Karpas-422 (cell line): ENCODE measurements at places on chromosomes 11 and 22. TPM values are rescaled to one million over a fixed set of nuclear protein-coding genes. Genes with fewer than 3 reads are reported as not detected.

SPDYC gene
- total RNA-seq, result not detected in 2 replicates

ABTB2 gene
- not detected in 2 replicates for total RNA-seq

ELFN2 gene
- total RNA-seq, result not detected in 2 replicates

XNDC1N gene
- total RNA-seq, result 10.9 and 11.6 TPM in 2 replicates

NOX4 gene
- total RNA-seq, result not detected in 2 replicates

TSG101 gene
- total RNA-seq, result 54.2 and 105 TPM in 2 replicates

ANKK1 gene
- 0.32 and 0.67 TPM in 2 replicates for total RNA-seq

PIWIL4 gene
- 0.30 TPM in 1 of 2 replicates, not detected in the other for total RNA-seq

P2RY2 gene
- total RNA-seq, result not detected in 2 replicates

OR52A5 gene
- not detected in 2 replicates for total RNA-seq

APOL4 gene
- total RNA-seq, result not detected in 2 replicates

POU2AF3 gene
- total RNA-seq, result not detected in 2 replicates

CRYBB2 gene
- not detected in 2 replicates for total RNA-seq

DDI1 gene
- total RNA-seq, result not detected in 2 replicates

NXPE2 gene
- not detected in 2 replicates for total RNA-seq

CPSF7 gene
- 50.0 and 64.1 TPM in 2 replicates for total RNA-seq

TRIM49D2 gene
- total RNA-seq, result not detected in 2 replicates

GRIA4 gene
- total RNA-seq, result 0.19 TPM in 1 of 2 replicates, not detected in the other

SCO2 gene
- 1.1 and 14.2 TPM in 2 replicates for total RNA-seq

GRCh38 chr22:19918332-19919106 lies 23.1 kb upstream of the COMT start:
- DNase-seq, result no peak

GRCh38 chr11:117874910-117875381 lies 1.5 kb downstream of the FXYD6 start:
- DNase-seq, result no peak

- DNase-seq, result no peak
Observed at GRCh38 chr11:93059117-93059957, 89.9 kb downstream of the MTNR1B start.

GRCh38 chr11:12120031-12121008 lies 9.9 kb downstream of the MICAL2 start:
- DNase-seq, result no peak

GRCh38 chr11:6824136-6824823 lies 21.2 kb upstream of the OR10A5 start:
- no peak for DNase-seq

DNA sequence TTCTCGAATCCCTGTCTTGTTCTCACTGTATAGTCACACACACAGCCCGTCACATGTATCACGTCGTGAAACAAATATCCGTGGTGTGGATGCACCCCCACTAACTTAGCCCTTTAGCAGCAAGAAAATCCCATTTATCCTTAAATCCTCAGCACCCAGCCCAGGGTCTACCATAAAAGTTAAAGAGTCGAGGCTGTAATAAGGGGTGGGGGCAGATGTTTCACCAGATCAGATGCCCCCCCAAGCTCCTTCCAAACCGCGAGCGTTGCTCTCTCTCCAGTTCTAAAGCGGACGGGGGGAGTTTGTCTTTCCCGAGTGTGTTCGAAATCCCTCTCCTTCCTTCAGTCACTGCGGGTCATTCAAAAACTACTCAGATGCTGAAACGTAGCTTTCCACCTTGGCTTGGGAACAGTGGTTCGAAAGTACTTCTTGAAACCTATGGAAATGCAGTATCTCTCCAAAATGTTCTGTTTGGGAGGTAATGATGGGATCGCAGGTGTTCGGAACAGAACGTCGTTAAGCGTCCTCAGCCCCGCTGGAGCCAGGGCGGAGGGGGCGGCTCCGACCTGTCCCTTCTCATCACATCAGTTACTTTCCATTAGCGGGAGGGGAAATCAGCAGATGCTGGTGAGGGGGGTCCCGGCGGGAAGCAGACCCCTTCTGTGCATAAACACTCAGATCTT lies 156.2 kb downstream of the BRD1 start:
- no peak for DNase-seq

- DNase-seq, result no peak
Observed at GRCh38 chr22:39690881-39691605, 120.5 kb downstream of the CACNA1I start.

- DNase-seq, result peak; percentile 49
Observed at GRCh38 chr22:40347300-40347699, 1.0 kb downstream of the ADSL start.

GRCh38 chr11:91248199-91248807 lies 976.3 kb upstream of the FAT3 start:
- DNase-seq, result peak; percentile 93

- DNase-seq, result no peak
Observed at GRCh38 chr22:47392729-47393128, 630.3 kb downstream of the TBC1D22A start.

DNA sequence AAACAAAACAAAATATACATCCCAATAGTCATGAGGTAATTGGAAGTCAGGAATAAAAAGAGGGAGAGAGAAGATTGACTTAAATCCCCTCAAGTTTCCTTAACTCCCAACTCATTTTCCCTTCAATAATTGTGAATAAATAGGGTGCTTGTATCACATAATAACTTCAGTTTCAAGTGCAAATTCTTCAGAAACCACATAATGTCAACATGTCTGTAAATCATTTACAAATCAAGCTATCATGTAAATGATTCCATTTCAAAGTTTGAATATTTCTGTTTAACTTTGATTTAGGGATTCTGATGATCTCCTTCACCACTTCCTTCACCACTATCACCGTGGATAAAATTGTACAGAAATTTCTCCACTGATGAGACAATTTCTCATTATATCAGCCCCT lies 23.2 kb downstream of the CASP5 start:
- no peak for DNase-seq

GRCh38 chr11:47775240-47775869 lies 8.2 kb upstream of the FNBP4 start:
- no peak for DNase-seq

DNA sequence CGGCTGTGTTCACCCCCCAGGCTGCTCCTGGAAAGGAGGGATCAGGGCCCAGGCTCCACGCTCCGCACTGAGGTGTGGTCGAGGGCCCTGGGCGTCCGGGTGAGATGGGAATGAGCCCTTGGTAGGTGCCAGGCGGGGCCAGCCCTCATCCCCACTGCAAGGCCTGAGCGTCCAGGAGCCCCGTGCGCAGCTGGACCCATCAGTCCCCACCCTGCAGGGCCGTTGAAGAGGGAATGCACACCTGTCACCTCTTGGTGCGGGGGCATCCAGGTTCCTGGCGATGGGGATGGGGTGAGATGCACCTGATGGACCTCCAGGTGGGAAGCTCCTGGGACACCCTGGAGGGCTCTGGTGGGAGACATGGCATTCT lies 72.2 kb downstream of the KCNQ1 start:
- DNase-seq, result no peak

DNA sequence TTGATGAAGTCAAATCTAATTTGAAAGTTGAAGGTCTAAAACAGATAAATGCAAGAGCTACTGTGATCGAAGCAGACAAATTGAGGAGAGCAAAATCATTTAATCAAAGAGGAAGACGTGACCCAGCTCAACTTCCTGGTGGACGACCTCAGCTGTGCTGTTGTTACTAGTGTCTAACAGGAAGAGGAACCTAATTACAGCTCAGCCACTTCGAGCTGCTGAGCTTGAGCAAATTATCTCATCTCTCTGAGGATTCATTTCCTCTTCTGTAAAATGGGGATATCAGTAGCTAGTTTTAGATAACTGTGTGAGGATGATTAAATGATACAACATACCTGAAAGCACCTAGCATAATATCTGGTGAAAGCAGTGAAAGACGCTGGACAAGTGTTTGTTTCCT lies 48.6 kb upstream of the OLFML1 start:
- DNase-seq, result peak; percentile 88

DNA sequence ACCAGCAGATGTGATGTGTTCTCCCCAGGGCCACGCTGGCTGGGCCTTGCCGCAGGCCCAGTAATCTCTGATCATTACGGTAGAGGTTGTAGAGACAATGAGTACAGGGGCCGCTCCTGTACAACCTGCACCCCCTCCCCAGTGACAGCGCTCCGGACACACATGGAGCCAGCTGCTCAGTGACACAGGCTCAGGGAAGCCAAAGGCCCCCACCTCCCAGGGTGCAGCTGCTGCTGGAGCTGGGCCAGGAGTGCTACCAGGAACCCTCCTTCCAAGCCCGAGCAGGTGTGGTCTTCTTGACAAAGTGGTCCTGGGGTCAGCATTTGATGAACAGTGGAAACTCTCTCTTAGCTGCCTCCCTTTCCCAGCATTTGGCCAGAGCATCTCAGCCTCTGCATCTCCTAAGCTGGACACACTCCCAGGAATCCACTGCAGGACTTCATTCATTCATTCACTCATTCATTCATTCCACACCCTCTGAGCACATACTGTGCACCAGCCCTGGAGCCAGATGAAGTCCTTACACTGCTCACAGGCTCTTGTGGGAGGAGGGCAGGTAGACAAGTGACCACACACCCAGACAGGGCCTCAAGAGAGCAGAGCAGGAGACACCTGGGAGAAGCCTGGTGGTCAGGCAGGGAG lies 49.6 kb upstream of the MPEG1 start:
- no peak for DNase-seq

DNA sequence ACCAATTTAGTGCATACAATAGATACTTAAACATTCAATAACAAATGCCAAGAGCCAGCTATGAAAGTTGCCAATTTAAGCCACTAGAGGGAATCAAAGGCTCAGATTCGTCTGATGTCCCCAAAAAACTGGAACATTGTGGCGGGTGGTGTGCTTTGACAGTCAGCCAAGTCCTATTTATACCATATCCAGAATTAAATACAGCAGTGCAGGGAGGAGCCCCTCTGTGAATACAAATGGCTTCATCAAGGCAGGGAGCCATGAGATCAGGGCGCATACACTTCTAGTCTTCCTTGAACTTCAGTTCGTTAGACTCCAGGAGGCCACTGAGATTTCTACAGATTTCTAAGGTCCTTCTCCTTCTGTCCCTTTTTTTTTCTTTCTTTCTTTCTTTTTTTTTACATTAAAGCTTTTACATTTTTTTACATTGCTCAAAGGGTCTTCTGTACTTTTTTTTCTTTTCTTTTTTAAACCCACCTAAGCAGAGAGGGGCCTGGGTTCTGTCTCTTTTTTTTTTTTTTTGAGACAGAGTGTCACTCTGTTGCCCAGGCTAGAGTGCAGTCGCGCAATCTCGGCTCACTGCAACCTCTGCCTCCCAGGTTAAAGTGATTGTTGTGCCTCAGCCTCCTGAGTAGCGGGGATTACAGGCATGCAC lies 41.5 kb upstream of the HSPA8 start:
- DNase-seq, result peak; percentile 63

DNA sequence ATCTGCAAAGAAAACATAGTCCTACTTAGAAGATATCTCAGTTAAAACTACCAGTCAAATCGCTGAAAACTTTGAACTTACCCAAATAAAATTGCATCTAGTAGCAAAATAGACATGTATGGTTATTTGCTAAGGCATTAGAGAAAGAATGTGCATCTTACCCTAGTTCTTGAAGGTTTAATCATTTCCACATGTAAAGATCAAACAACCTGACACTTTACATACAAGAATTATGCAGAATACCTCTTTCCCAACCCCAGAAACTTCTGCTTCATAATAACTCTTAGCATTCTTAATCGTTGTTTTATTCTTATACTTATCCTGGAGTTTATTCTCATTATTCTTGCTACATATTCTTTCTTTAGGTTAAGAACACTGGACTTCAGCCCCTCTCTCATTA lies 9.9 kb downstream of the OR5AP2 start:
- DNase-seq, result no peak

- DNase-seq, result no peak
Observed at GRCh38 chr11:128579798-128580504, 7.4 kb downstream of the ETS1 start.

- DNase-seq, result no peak
Observed at GRCh38 chr11:32213223-32213622, 122.3 kb downstream of the RCN1 start.

DNA sequence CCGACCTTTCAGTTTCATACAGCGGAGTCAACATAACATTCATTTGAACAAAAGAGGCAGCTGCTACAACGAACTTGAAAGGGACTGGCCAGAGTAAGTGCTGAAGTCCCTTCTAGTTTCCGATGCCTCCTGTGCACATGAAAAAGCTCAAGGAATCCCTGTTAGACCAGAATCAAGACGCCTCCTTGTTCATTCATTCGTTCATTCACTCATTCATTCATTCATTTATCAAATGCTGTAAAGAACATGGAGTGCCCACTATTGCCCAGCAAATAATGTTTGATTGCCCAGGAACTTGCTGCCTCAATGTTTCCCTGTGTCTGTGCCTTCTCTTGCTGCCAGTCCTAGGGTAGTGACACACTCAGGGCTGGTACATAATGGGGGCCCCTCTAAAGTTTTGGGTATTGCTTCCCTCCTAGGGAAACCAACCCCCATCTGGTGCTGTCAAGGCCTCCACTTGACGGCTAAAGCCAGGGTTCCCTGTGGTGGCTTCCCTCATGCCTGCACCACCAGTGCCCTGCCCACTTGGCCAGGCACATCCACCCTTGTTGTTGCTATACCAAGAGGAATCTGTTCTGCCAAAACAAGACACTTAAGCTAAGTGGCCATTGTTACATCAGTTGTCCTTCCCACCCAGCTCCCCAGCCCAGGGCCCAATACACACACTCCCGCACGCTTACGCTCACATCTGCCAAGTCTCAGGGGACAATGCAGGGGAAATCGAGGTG lies 3.8 kb downstream of the TMPRSS13 start:
- no peak for DNase-seq

- DNase-seq, result no peak
Observed at GRCh38 chr11:19929147-19929546, 216.5 kb downstream of the NAV2 start.

- no peak for DNase-seq
Observed at GRCh38 chr22:37626144-37626543, 13.3 kb upstream of the SH3BP1 start.

- DNase-seq, result no peak
Observed at GRCh38 chr22:46788441-46789172, 26.2 kb downstream of the TBC1D22A start.

DNA sequence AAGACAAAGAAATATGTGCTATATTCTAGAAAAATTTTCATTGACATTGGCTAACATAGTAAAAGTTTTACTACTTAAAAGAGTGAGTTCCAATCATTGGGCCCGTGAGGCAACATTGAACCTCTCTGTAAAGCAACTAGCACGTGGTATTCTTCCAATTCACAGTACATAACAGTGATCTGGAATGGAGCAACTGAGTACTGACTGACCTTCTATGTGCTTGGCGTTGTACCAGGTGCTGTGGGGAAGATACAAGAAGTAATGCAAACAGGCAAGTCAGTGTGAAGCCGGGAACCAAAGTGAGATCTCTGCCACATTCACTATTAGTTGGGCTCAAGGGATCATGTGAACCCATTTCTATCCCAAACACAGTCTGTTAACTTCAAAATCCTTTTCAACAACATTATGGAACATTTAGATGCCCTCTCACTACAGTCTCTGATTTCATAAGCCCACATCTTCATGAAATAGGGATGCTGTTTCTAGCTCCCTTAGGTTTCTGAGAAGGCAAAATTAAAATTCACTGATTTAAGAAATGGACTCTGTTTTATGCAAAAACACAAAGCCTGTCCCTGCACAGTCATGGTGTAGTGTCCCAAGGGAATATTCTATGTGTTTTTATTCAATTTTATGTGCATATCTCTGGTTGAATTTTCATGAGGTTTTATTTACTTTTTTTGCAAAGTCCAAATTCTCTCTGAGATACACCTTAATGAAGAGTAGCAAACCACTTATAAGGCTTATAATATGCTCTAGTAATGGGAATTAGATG lies 61.8 kb upstream of the NCAM1 start:
- no peak for DNase-seq

GRCh38 chr11:27718346-27718862 lies 18.1 kb upstream of the BDNF start:
- no peak for DNase-seq

- peak; percentile 83 for DNase-seq
Observed at GRCh38 chr11:18650859-18651557, 16.9 kb upstream of the SPTY2D1 start.
